Non-pigmented ciliary epithelial cell (primary cell): ENCODE measurements at places on chromosomes 1 and 21.

DNA sequence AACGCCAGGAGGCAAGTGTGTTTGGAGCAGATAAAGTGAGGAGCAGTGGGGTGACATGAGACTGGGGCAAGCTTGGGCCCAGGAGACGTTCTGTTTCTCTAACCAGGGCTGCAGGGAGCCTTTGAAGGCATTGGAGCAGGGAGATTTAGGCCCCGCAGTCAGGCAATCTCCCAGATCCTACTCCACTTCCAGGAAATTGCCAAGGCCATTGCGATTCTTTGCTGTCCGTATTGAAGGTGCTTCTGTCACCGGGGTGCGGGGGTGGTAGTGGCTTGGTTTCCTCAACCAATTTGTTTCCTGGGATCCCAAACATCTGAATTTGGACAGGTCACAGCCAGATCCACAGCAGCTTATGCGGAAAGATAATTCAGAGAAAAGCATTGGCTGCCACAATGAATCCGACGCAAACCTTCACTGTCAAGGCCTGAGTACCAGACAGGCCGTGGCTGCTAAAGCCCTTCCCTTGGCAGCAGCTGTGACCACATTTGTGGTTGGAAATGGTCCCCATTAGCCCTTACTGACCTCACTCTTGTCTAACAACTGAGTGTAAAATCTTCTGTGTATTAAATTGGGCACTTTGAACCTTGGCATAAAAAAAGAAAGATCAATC lies 385.6 kb downstream of the PTPRU start:
- no peak for DNase-seq

GRCh38 chr1:143665606-143666005 lies 306.2 kb downstream of the FAM72C start:
- DNase-seq, result no peak

DNA sequence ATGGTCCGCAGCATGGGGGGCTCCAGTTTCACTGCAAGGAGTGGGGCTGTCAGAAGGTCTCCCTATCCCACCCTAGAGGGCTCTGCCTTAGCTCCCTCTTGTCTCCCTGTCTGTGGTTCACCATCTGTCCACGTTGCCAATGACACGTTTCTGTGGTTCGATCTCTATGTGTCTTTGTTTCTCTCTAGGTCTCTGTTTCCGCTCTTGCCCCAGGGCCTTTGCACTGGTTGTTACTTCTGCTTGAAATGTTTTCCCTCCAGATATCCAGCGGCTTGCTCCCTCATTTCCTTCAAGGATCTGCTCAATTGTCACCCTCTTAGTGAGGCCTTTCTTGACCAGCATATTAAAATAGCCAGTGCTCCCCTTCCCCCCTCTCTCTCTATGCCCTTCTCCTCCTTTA lies 8.5 kb upstream of the MRPS15 start:
- no peak for DNase-seq

GRCh38 chr21:39523399-39523798 lies 71.6 kb downstream of the SH3BGR start:
- DNase-seq, result no peak

- no peak for DNase-seq
Observed at GRCh38 chr1:53639251-53639763, 99.7 kb downstream of the GLIS1 start.

- peak; percentile 71 for DNase-seq
Observed at GRCh38 chr1:23539698-23540266, 8.7 kb upstream of the E2F2 start.
